Testis (tissue), 5 donors: ENCODE measurements at places on chromosomes 7 and 10. TPM values are rescaled to one million over a fixed set of nuclear protein-coding genes. Genes with fewer than 3 reads are reported as not detected.
A peak's percentile ranks its signal among the peaks of the same experiment; 100 is the strongest.

The CASTOR2 gene
- total RNA-seq, result 38.2 TPM

The SFXN2 gene
- total RNA-seq, result 5.6 TPM

- no peak overlapping the region for H3K4me3 ChIP-seq
- no peak for DNase-seq
- no peak overlapping the region for H3K27ac ChIP-seq
- no peaks in the 10 kb centered on the region for H3K4me1 ChIP-seq
Measured at GRCh38 chr10:126468467-126468866, 80.2 kb upstream of the ADAM12 start.

DNA sequence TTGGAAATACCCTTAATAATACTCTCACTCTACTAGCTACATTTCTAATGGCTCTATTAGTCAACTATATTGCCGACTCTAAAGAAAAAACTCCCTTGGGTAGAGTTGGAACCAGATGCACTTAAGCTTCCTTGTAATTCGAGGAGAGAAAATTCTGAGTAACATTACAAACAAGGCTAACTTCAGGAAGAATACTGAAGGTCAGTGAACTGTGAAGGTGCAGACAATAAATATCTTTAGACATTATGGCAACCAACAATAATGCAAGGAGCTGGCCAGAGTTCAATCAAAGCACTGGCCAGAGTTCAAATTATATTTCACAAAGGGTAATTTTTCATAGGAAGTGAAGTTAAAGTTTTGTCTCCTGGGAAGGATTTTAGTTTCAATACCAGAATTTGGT is 40.7 kb upstream of the MRLN start:
- H3K4me1 ChIP-seq, result peaks cover 4% of the 10 kb centered on the region
- no peaks in the 10 kb centered on the region for H3K27me3 ChIP-seq
- peak overlapping the region; percentile 7 for H3K27ac ChIP-seq
- H3K36me3 ChIP-seq, result no peaks in the 10 kb centered on the region

The EVX1 gene
- total RNA-seq, result 0.25 TPM

The MGAM2 gene
- total RNA-seq, result 2.7 TPM

DNA sequence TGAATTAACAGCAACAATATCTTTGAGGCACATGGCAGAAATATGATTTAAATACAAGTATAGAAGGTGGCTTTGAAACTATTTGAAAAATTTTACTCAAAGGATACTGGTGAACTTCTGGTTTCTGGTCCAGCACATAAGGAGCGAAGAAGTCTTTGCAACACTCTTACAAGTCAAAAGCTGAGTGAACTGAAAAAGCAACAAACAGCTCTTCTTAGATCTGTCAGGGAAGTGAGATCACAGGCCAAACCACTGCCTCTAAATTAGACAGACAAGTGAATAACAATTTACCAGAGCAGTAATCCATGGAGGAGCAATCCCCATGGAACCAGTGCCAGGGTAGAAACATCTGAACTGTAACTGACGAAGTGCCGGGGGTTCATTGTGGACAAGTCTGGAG is 9.6 kb upstream of the VWC2 start:
- no peak overlapping the region for H3K27ac ChIP-seq
- no peaks in the 10 kb centered on the region for H3K4me1 ChIP-seq
- no peaks in the 10 kb centered on the region for H3K36me3 ChIP-seq
- H3K4me3 ChIP-seq, result no peak overlapping the region
- no peaks in the 10 kb centered on the region for H3K27me3 ChIP-seq

DNA sequence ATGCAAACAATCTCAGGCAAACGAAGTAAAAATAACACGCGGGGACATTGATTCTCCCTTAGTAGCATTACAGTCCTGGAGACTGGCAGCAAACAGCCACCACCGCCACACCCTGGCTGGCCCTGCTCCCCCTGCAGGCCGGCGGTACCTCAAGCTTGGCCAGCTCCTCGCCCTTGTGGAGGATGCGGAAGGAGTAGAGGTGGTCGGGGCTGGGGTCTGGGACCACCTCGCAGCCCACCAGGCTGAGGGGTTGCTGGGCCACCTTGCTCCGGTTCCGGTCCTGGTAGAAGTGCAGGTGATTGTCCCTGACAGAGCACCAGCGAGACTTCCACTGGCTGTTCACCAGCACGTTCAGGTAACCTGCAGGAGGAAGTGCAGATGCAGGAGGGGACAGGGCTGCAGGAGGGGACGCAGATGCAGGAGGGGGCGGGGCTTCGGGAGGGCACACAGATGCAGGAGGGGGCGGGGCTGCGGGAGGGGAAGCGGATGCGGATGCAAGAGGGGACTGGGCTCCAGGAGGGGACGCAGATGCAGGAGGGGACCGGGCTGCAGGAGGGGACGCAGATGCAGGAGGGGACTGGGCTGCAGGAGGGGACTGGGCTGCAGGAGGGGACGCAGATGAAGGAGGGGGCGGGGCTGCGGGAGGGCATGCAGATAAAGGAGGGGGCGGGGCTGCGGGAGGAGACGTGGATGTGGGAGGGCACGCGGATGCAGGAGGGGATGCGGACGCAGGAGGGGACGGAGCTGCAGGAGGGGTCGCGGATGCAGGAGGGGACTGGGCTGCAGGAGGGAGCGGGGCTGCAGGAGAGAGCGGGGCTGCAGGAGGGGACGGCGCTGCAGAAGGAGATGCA is 65.7 kb downstream of the VWA2 start:
- H3K4me1 ChIP-seq, result peaks cover 10% of the 10 kb centered on the region
- peak; percentile 30 for DNase-seq
- H3K36me3 ChIP-seq, result no peaks in the 10 kb centered on the region
- H3K4me3 ChIP-seq, result no peak overlapping the region

DNA sequence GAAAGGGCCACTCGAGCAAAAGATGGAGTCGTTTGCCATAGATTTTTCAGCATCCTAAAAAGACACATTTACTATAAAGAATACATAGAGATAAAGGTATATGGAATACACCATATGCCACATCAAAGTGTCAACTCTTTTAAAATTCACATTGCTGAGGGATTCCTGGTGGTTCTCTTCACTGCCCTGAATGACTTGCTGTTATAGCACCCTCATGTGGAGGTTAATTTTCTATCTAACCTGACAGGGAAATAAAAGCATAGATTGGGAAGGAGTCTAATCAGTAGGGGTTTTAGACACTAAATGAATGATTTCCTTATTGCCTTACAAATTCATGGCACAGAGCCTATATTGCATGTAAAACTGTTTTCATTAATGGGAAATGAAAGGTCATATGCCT is 25.9 kb downstream of the DNAH11 start:
- no peak overlapping the region for H3K27ac ChIP-seq
- no peak for DNase-seq
- no peaks in the 10 kb centered on the region for H3K27me3 ChIP-seq
- no peaks in the 10 kb centered on the region for H3K36me3 ChIP-seq

- H3K4me3 ChIP-seq, result no peak overlapping the region
- H3K27ac ChIP-seq, result no peak overlapping the region
- H3K27me3 ChIP-seq, result no peaks in the 10 kb centered on the region
- H3K4me1 ChIP-seq, result no peaks in the 10 kb centered on the region
Measured at GRCh38 chr10:113907166-113907565, 52.7 kb downstream of the NHLRC2 start.

- no peak for DNase-seq
- H3K4me3 ChIP-seq, result no peak overlapping the region
- H3K4me1 ChIP-seq, result no peaks in the 10 kb centered on the region
- H3K36me3 ChIP-seq, result no peaks in the 10 kb centered on the region
Measured at GRCh38 chr7:99928188-99928587, 1.2 kb downstream of the GJC3 start.

GRCh38 chr10:132793871-132794849 is 8.2 kb upstream of the NKX6-2 start:
- H3K36me3 ChIP-seq, result no peaks in the 10 kb centered on the region
- no peak for DNase-seq
- no peak overlapping the region for H3K27ac ChIP-seq

The GPR37 gene
- 76.3 TPM for total RNA-seq

DNA sequence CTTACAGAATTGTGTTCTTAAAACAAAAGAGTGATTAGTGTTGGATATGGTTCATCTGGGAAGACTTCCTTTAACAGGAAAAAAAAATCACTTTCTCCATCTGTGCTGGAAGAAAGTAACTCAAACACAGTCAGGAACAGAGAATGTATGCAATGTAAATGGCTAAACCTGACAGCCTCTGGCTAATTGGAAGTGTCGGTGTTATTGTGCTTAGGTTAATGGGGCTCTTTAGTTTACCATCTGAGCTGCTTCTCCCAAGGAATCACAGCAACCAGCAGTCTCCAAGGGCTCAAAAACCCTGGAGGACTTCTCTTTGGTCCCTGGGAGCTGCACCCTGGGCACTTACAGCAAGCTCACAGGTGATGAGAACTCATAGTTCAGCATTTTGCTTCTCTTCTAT is 724.5 kb downstream of the LRMDA start:
- DNase-seq, result no peak
- H3K4me1 ChIP-seq, result no peaks in the 10 kb centered on the region
- H3K36me3 ChIP-seq, result no peaks in the 10 kb centered on the region

The ADAP1 gene
- total RNA-seq, result 6.1 TPM

GRCh38 chr10:29142516-29143314 is 146.2 kb upstream of the LYZL1 start:
- no peaks in the 10 kb centered on the region for H3K36me3 ChIP-seq
- no peak overlapping the region for H3K27ac ChIP-seq
- no peak overlapping the region for H3K4me3 ChIP-seq
- peak; percentile 39 for DNase-seq
- no peaks in the 10 kb centered on the region for H3K27me3 ChIP-seq

The ZNF138 gene
- 13.1 TPM for total RNA-seq

- no peak overlapping the region for H3K27ac ChIP-seq
- DNase-seq, result no peak
- H3K4me3 ChIP-seq, result no peak overlapping the region
Measured at GRCh38 chr7:149704507-149704906, 68.9 kb downstream of the ZNF467 start.

The CPSF4 gene
- total RNA-seq, result 107 TPM

The ZFYVE27 gene
- total RNA-seq, result 64.8 TPM

The DGKI gene
- total RNA-seq, result 3.2 TPM

The LRRTM3 gene
- total RNA-seq, result 10.5 TPM

The TMEM270 gene
- 70.1 TPM for total RNA-seq

- DNase-seq, result no peak
- no peak overlapping the region for H3K4me3 ChIP-seq
- no peaks in the 10 kb centered on the region for H3K36me3 ChIP-seq
- H3K27me3 ChIP-seq, result no peaks in the 10 kb centered on the region
- H3K4me1 ChIP-seq, result peaks cover 4% of the 10 kb centered on the region
Measured at GRCh38 chr7:105132335-105132734, 118.3 kb downstream of the KMT2E start.

- no peak overlapping the region for H3K4me3 ChIP-seq
- H3K27ac ChIP-seq, result no peak overlapping the region
- DNase-seq, result no peak
- H3K4me1 ChIP-seq, result no peaks in the 10 kb centered on the region
- H3K27me3 ChIP-seq, result no peaks in the 10 kb centered on the region
- no peaks in the 10 kb centered on the region for H3K36me3 ChIP-seq
Measured at GRCh38 chr7:28983396-28984190, 25.5 kb upstream of the TRIL start.

The LBX1 gene
- 0.12 TPM for total RNA-seq

DNA sequence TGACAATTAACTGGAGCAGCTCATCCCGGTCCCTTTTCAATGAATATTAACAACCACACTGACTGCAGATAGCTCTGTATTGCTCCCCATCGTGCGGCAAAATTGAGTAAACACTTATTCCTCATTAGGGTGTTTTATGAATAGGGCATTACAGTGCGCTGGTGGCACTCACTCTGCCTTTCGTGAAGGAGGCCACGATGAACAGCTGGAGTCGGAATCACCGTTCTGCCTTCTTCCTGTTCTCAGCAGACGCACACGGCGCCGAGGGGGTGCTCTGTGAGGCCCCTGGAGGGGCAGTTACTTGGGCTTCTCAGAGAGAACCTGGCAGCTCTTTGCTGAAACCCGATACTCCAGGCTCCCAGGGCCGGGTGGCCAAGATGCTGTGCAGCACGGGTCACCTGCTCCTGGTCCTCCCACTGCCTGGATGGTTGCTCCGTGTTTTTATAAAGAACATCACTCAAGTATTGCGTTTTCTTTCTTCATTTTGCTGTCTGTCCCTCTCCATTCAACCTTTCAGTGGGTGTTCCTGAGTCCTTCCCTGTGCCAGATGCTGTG is 241.9 kb downstream of the GLRX3 start:
- no peaks in the 10 kb centered on the region for H3K27me3 ChIP-seq
- no peak overlapping the region for H3K4me3 ChIP-seq
- no peak for DNase-seq
- H3K36me3 ChIP-seq, result no peaks in the 10 kb centered on the region
- no peaks in the 10 kb centered on the region for H3K4me1 ChIP-seq

DNA sequence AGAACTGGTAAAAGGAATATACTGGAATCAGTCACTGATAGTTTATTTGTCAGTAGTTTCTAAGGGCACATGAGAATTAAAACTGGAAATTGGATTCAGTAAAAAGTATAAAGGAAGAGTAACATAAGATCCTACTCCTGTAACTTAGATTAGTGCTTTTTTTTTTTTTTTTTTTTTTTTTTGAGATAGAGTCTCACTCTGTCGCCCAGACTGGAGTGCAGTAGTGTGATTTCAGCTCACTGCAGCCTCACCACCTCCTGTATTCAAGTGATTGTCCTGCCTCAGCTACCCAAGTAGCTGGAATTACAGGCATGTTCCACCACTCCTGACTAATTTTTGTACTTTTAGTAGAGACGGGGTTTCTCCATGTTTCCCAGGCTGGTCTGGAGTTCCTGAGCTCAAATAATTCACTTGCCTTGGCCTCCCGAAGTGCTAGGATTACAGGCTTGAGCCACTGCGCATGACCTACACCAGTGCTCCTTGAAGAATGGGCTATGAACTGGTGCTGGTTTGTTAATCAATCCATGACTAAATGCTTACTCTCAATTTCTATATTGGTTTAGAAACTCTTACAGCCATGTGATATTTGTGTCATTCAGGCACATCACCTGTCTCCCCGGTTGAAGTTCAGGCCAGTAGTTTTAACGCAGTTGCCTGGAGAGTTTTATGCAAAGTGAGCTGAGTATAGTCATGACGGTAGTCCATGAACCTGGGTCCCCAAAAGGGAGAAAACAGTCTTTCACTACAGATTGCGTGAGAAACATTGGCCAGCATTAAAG is 65.0 kb downstream of the ZEB1 start:
- no peak for DNase-seq
- H3K27me3 ChIP-seq, result no peaks in the 10 kb centered on the region
- no peak overlapping the region for H3K27ac ChIP-seq
- H3K4me1 ChIP-seq, result no peaks in the 10 kb centered on the region
